ENCODE measurements at places on chromosomes 13 and 19.

- DNase-seq: peak; percentile 90
Measured at GRCh38 chr13:76886292-76887075, at the start of gene KCTD12. TSS of gene KCTD12 (minus strand) at chr13:76886405. CDS start at chr13:76886148, 257 bp downstream.

GRCh38 chr13:49610176-49610575 is 18.1 kb upstream of the ARL11 start:
- no peak for DNase-seq

DNA sequence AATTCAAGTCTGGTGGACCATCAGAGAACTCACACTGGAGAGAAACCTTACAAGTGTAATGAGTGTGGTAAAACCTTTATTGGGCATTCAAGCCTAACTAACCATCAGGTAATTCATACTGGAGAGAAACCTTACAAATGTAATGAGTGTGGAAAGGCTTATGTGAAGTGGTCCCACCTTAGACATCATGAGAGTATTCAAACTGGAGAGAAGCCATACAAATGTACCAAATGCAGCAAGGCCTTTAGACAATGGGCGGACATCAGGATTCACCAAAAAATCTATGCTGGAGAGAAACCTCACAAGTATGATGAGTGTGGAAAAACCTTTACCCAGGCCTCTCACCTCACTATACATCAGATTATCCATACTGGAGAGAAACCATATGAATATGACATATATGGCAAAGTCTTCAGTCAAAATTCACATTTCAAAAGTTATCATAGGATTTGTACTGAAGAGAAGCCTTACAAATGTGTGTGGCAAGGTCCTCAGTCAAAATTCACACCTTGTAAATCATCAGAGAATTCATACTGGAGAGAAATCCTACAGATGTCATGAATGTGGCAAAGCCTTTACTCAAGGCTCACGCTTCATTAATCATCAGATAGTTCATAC is 19.7 kb upstream of the ZNF665 start:
- DNase-seq: no peak

DNA sequence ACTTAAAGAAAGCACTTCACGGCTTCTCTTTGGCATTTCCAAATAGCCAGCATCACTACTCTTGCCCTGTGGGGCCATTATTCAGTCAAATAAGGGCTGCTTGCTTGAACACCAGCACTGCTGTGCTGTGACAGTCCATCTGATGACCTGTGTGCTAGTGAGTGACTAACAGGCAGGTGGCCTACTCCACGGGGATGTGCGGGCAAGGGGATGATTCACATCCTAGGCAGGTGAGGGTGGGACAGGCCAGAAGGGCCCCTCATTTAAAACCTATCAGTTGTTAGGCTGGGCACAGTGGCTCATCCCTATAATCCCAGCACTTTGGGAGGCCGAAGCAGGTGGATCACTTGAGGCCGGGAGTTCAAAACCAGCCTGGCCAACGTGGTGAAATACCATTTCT is 8.2 kb downstream of the CCNE1 start:
- no peak for DNase-seq

DNA sequence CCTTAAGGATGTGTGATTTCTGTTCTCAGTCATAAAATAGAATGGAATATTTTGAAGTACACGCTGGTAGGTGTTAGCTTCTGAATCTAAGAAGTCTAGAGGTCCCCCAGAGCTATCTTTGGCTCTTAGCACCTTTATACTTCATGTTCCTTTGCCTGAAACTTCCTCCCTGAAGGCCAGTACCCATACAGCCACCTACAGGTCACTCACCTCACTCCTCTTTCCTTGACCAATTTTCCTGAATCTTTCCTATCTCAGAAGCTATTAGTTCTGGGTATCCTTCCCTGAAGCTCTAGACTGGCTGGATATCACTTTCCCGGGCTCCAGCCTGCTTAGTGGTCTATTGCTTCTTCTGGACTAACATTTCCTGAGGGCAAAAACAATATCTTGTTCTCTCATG is 93.4 kb upstream of the EDNRB start:
- no peak for DNase-seq

GRCh38 chr19:23772675-23773063 is 14.0 kb upstream of the ZNF681 start:
- peak; percentile 28 for DNase-seq

GRCh38 chr13:97505017-97505416 is 71.0 kb downstream of the RAP2A start:
- no peak for DNase-seq

GRCh38 chr13:39699274-39699673 is 43.8 kb downstream of the COG6 start:
- no peak for DNase-seq

GRCh38 chr13:112626124-112626523 is 38.2 kb upstream of the TUBGCP3 start:
- no peak for DNase-seq

- DNase-seq: no peak
Measured at GRCh38 chr13:86383151-86383550, 583.9 kb upstream of the SLITRK6 start.

DNA sequence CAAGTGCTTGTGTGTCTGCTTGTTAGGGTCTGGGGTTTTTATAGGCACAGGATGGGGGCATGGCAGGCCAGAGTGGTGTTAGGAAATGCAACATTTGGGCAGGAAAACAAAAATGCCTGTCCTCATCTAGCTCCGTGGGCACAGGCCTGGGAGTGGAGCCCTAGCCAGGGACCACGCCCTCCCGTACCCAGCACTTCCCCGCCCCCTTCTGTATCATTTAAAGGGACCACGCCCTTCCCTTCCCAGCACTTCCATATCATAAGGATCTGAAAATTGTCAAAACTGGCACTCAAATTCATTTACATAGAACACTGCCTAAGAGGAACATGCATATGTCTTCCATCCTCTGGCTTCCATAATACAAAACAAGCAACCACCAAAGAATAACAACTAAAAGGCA is 185.8 kb downstream of the B3GLCT start:
- no peak for DNase-seq

DNA sequence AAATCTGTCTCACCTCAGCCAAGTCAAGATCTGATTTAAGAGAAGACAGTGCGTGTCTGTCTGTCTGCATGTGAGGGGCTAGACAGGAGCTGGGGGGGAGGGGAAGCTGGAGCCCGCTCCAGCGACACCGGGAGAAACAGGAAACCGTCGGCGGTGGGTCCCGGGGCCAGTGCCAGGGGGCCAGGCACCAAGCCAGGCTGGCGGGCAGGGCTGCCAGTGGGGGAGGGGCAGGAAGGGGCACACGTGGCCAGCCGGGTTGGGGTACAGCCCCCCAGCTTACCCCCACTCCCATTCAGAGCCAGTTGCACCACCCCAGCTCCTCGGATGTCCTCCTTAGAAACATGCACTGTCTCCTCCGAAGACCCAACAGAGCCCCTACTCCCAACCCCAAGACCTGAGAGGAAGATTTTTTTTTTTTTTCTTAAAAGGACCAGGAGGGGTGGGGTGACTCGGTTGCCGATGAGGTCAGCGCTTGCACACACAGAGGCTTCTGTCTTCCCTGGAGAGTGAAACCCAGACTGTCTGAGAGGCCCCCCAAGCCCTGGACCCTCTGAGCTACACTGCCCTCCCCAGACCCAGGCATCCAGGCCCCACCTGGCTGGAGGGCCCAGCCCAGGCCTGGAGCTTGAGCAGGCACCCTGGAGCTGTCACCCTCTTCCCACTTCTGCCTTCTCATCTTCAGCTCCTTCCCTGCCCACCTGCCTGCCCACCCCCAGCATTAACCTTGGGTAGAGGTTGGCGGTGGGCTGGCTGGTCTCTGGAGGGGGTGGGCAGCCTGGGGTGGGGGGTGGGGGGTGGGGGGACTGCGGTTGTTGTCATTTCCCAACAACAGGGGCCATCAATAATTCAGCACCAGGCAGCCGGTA is 4.0 kb downstream of the ERF start:
- no peak for DNase-seq

DNA sequence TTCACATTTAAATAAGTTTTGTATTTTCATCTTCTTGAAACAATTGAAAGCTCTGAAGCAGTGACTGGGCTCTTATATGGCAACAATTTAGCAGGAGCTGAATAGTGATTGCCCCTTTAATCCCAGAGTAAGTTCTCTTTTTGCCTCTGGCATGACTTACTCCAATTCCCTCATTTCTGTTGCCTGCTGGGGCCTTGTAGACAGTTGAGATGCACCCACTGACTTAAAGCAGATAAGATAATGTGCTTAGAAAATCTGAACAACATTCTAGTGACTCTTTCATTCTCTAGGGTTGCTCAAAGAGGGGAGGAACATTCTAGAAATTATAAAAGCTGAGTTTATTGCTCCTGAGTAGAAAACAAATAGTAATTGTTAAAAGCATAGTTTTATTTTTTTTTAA is 52.8 kb downstream of the AKAP11 start:
- no peak for DNase-seq

- DNase-seq: no peak
Measured at GRCh38 chr13:107864543-107865317, 350.6 kb downstream of the LIG4 start.

DNA sequence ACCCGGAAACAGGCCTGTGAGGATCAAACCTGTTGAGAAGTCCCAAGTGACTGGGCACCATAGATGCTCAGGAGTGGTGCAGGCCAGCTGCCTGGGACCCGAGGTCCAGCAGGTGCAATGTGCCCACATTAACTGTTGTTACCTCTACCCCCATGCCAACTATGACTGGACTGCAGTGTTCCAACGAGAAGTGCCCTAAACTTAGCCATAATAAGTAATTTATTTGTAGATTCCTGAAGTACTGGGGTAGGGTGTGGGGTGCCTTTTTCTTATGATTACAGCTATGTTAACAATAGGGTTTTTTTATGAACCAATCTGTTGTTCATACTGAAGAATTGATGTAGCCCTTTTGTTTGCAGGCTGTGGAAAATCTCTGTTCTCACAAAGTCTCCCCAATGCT is 9.2 kb downstream of the CUL4A start:
- DNase-seq: no peak

GRCh38 chr13:41017159-41017558 is 2.0 kb downstream of the ELF1 start:
- no peak for DNase-seq

- DNase-seq: no peak
Measured at GRCh38 chr13:108427355-108427754, 157.8 kb downstream of the TNFSF13B start.

GRCh38 chr19:38989066-38989605 is 13.6 kb upstream of the FBXO17 start:
- DNase-seq: no peak

DNA sequence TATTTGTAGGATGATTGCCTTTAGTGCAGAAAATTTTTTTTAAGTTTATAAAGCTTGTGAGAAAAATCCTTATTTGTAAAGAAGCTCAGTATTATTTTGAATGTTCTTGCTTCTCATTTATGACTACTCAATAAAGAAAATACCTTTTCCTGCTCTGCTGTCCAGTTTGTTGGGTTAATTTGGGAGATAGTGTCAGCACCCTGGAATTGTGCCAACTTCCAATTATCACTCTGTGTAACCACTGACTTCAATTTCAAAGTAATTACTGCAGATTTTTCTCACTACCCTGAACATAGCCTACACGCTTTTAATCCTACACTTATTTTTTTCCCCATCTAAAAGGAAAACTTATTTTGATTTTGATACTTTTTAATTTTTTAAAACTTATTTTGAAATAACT is 93.1 kb downstream of the GGACT start:
- no peak for DNase-seq

- DNase-seq: no peak
Measured at GRCh38 chr13:78689011-78689410, 30.1 kb upstream of the OBI1 start.

GRCh38 chr13:113135281-113135760 is 12.7 kb downstream of the F10 start:
- no peak for DNase-seq

DNA sequence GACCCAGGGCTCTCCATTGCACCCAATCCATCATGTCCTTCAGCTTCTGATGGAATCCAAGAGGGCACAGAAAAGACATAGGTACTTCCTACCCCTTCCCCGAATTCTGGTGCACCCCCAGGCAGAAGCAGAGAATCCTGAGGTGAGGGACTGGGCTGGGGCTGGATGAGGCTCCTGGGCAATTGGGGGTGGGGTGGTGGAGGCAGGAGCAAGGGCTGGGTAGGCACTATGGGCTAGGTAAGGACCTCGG is 2.7 kb upstream of the KCNC3 start:
- no peak for DNase-seq

DNA sequence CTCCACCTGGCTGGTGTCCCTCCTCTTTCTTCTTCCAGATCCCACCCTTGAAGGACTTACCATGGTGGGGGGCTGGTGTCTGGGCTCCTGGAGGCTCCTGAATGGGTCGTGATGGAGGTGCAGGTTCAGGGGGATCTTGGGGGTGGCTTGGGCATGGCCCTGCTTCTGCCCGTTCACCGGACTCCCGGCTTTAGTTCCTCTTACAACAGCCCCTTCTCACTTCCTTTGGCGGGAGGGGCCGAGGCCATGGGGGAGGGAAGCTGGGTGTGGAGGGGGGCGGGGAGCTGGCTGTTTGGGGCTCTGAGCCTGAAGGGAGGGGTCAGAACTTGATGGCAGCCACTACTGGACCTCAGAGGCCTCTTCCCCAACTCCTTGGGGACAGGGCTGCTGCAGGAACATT is at the start of gene MYO1F:
Gene MYO1F, minus strand, starts transcription at position 196 of the 400 bp plus-strand sequence. Its CDS starts 133 bp downstream, at position 63.
- no peak for DNase-seq

DNA sequence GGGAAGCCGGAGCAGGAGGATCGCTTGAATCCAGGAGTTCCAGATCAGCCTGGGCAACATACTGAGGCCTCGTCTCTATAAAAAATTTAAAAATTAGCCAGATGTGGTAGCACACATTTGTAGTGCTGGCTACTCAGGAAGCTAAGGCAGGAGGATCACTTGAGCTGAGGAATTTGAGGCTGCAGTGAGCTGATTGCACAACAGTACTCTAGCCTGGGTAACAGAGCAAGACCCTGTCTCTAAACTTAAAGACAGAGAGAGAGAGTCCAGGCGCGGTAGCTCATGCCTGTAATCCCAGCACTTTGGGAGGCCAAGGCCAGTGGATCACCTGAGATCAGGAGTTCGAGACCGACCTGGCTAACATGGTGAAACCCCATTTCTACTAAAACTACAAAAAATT is 4.4 kb downstream of the IFNL3 start:
- DNase-seq: no peak

- DNase-seq: peak; percentile 82
Measured at GRCh38 chr19:19185853-19186740, 5.9 kb downstream of the BORCS8 start.

DNA sequence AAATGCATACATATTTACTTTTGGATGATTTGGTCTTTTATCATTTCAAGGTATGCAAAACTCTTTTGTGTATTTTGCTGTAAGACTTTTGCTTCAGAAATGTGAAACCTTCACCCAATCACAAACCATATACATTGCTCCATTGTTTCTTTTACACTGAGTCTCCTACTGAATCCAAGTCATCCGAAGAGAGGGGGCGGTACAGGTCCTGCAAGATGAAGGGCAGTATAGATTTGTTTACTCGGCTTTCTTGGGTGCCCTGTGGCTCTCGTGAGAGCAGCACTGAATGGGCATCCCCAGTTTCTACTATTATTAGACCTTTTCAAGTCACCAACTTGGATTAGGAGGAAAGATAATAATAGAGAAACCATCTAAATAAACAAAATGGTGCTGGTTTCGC is 280.6 kb downstream of the DCLK1 start:
- no peak for DNase-seq

Measured in activated CD8-positive, alpha-beta memory T cell treated with anti-CD3 and anti-CD28 coated beads for 24 hours (primary cell).